ENCODE measurements at places on chromosomes 5 and 9.

DNA sequence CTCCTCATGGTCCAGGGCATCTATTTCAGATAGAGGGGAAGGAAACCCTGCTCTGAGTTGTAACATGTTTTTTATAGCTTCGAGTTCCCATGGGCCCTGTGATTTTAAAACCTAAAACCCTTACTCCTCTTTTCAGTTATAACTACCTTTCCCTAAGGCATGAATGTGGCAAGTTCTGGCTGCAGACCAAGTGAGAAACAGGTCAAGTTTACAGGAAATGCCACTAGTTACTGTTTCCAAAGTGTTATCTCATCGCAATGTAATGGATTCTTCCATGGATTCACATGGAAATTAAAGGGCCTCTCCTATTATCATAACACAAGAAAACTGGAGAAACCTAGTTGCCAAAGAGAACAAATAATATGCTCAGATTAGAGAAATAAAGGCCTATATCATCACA, 574.5 kb upstream of the GRAMD2B start:
- DNase-seq, result no peak

DNA sequence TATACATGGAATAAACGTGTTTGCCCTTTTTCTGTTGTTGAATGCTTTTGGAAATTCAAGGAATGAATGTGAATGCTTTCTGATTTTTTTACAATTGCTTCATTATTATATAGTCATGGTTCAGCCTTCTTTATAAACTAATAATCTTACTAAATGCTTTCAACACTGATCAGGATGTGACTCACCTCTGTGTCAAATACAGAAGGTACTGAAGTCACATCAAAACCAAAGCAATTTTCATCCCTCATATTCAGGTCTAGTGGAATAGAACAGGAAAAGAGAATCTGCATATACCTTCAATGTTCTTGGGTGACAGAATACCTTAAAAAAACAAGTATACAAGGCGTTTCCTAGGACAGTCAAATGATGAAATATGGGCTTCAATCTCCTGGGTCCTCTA, 170.7 kb downstream of the PDE4D start:
- DNase-seq, result peak; percentile 45

DNA sequence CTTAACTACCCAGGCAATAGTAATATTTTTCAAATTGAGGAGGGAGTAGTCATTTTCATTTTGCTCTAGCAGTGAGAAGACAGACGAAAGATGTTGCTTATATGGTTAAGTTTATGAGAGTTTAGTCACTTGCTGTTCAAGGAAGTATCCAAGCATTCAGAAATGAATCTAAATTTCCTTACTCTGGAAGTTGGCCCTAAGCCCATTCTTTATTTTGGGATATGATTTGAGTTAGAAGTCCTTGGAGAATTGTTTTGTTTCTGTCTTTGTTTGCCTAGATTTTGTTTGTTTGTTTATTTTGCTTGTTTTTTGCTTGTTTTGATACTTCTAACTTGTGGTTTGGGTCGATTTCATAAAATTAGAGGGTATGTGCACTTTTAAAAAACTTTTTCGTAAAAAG, 146.4 kb upstream of the FGF10 start:
- DNase-seq, result no peak

GRCh38 chr5:149733129-149733900, 3.2 kb downstream of the PPARGC1B start:
- DNase-seq, result no peak

GRCh38 chr9:133064241-133065069, 2.7 kb downstream of the CEL start:
- no peak for DNase-seq

DNA sequence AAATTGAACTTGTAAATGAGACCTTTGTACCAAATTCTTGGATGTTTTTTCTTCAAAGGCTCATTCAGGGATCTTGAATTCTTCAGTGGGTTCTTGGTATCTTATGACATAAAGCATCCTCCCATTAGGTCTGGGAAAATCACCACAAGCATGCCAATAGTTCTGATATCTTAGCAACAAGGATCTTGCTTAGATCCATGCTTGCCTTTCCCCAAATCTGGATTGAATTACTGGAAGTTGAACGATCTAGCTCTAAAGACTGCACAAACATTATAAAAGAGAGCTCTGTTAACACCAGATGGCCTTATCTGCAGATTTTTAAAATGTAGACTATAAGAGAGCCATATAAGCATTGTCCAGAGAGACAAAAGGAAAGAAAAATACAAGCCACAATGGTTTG, 266.3 kb downstream of the RAB3C start:
- DNase-seq, result no peak

GRCh38 chr9:38071470-38072134, 2.6 kb upstream of the SHB start:
- DNase-seq, result no peak

GRCh38 chr5:140230373-140230772, 55.4 kb downstream of the CYSTM1 start:
- no peak for DNase-seq

DNA sequence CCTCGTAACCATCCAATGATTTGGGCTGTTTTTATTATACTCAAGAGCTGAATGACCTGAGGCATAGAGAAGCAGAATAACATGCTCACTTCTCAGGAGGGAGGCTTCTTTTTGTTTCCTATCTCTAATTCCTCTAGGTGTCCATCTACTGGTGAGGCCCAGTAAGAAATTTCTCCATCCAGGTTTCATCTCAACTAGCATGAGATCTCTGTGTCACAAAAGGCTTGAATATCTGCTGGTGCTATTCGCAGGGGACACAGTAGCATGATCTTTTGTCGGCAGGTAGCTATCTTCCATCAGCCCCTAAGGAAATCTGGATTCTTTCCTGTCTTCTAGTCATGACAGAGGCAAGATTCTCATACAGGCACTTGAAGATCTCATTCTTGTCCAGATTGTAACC, 8.9 kb downstream of the IFNE start:
- DNase-seq, result no peak

- no peak for DNase-seq
Measured at GRCh38 chr9:112894699-112895098, 4.0 kb upstream of the SLC46A2 start.

Measured in fibroblast of lung (primary cell).